ENCODE measurements at places on chromosomes 2 and 18. TPM values are rescaled to one million over a fixed set of nuclear protein-coding genes. Genes with fewer than 3 reads are reported as not detected.

Gene SPOPL
- polyA plus RNA-seq: 21.7 TPM

Gene DAW1
- 0.79 TPM for polyA plus RNA-seq

Gene LYG2
- 0.16 TPM for polyA plus RNA-seq

Gene MZT2B
- polyA plus RNA-seq: 166 TPM

Gene NT5C1B
- polyA plus RNA-seq: 0.75 TPM

Gene PDE1A
- 16.1 TPM for polyA plus RNA-seq

Gene SLC20A1
- 42.1 TPM for polyA plus RNA-seq

Gene CIB4
- polyA plus RNA-seq: 0.21 TPM

Gene RTP5
- polyA plus RNA-seq: 0.07 TPM

Gene NT5DC4
- polyA plus RNA-seq: 2.6 TPM

Gene QPCT
- polyA plus RNA-seq: 9.1 TPM

Gene IL18R1
- 6.9 TPM for polyA plus RNA-seq

Gene XDH
- polyA plus RNA-seq: 138 TPM

Gene SPP2
- 0.06 TPM for polyA plus RNA-seq

Gene TMEM178A
- 7.3 TPM for polyA plus RNA-seq

Gene ZCCHC2
- polyA plus RNA-seq: 17.8 TPM

Gene TMEM163
- 0.39 TPM for polyA plus RNA-seq

Gene MAPK4
- 1.5 TPM for polyA plus RNA-seq

Gene DLGAP1
- polyA plus RNA-seq: 0.69 TPM

Gene CFAP221
- polyA plus RNA-seq: 28.5 TPM

Gene DNER
- polyA plus RNA-seq: 7.5 TPM

Gene KYNU
- polyA plus RNA-seq: 3.1 TPM

Gene L3MBTL4
- 4.0 TPM for polyA plus RNA-seq

Gene HOXD12
- not detected for polyA plus RNA-seq

Gene REG3G
- polyA plus RNA-seq: 5.0 TPM

Gene FOXD4L1
- polyA plus RNA-seq: 0.07 TPM

Gene CROCC2
- polyA plus RNA-seq: 0.09 TPM

Gene LRRTM4
- polyA plus RNA-seq: 1.2 TPM

Gene FANCL
- polyA plus RNA-seq: 49.4 TPM

Gene MERTK
- 8.7 TPM for polyA plus RNA-seq

Gene UPP2
- 0.04 TPM for polyA plus RNA-seq

Gene TLX2
- polyA plus RNA-seq: 5.0 TPM

Gene SGPP2
- 6.6 TPM for polyA plus RNA-seq

Gene PLGLB2
- 2.4 TPM for polyA plus RNA-seq

Gene HOXD9
- 0.88 TPM for polyA plus RNA-seq

Gene AGXT
- polyA plus RNA-seq: 0.66 TPM

Gene LOXHD1
- polyA plus RNA-seq: 0.49 TPM

Gene GBX2
- not detected for polyA plus RNA-seq

Gene TCF23
- 0.10 TPM for polyA plus RNA-seq

Gene MC2R
- 0.06 TPM for polyA plus RNA-seq

Gene NGEF
- 22.9 TPM for polyA plus RNA-seq

Gene SSB
- 124 TPM for polyA plus RNA-seq

Gene ABCG5
- polyA plus RNA-seq: 35.8 TPM

Gene TEKT4
- not detected for polyA plus RNA-seq

Gene INHA
- polyA plus RNA-seq: 1.2 TPM

Gene VPS54
- polyA plus RNA-seq: 29.5 TPM

Gene SCYGR4
- polyA plus RNA-seq: 0.03 TPM

Gene POTEC
- 0.06 TPM for polyA plus RNA-seq

Gene ANO7
- 31.7 TPM for polyA plus RNA-seq

Gene ZNF396
- 2.8 TPM for polyA plus RNA-seq

Measured in large intestine (tissue), 12 donors.